ENCODE measurements at places on chromosomes 7 and 10.

DNA sequence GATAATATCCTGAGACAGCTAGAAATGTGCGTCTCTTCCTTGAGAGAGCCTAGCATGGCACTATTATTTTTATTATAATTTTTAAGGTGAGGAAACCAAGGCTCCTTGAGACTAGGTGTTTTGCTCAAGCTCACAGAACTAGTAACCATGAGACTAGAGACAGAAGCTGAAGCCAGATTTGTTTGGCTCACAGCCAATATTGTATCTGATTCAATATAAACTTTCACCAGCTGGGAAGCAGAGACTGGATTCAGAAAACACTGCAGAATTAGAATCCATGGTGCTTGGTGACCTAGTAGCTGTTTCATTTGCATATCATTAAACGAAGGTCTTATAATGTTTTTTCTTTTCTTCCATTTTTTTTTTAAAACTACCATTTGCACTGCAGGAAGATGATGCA, 64.4 kb downstream of the DNAJB9 start:
- DNase-seq = no peak

GRCh38 chr7:128065872-128066271, 34.6 kb upstream of the LRRC4 start:
- DNase-seq = no peak

DNA sequence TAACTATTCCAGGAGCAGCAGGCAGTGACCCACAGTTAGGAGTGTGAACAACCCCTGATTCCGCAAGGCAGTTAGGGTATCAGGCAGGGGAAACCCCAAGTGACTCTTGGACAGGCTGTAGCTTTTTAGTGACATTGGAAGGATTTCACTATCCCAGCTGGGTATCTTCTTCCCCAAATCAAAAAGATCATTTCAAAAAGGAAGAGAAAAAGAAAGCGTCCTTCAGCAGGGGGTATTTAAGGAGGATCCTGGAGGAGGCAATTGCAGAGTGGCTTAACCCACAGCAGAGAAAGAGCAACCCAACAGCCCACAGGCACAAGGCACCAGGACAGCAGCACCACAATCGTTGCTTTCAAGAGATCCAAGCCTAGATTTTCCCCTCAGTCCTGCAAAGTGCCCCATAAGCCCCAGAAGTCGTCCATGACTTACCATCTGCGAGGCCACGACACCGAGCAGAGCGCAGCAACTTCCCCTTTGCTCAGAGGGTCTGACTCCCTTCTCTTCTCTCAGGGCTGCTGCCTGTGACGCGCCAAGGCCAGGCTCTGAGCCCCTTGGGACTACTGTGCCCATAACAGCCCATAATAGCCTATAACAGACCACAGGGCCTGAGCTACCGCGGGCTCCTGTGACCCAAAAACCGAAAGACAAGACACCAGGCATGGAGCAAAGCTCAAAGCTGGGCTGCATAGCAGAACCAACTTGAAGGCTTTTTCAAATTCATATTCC, 19.8 kb downstream of the PIK3AP1 start:
- no peak for DNase-seq

DNA sequence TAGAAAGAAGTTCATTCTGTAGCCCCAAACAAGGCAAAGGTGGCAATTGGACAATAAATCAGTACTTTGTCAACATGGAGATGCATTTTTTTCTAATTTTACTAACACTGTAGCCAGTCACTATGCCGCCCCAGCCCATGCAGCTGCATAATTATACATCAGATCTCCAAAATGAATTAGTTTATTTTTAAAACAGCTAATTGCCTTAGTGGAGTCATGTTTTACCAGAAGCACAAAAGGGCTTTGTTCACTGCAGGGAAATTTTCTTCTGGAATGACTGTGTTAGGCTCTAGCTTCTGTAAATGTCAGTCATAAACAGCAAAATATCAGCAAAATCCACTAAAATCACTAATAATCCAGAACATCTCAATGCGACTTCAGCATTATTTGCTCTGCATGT, 20.1 kb upstream of the HDAC9 start:
- DNase-seq = no peak

- no peak for DNase-seq
Observed at GRCh38 chr7:6453734-6454133, 6.0 kb upstream of the DAGLB start.

- no peak for DNase-seq
Observed at GRCh38 chr10:82240408-82240807, 365.4 kb downstream of the NRG3 start.

GRCh38 chr10:63683686-63684085, 162.5 kb downstream of the REEP3 start:
- no peak for DNase-seq

DNA sequence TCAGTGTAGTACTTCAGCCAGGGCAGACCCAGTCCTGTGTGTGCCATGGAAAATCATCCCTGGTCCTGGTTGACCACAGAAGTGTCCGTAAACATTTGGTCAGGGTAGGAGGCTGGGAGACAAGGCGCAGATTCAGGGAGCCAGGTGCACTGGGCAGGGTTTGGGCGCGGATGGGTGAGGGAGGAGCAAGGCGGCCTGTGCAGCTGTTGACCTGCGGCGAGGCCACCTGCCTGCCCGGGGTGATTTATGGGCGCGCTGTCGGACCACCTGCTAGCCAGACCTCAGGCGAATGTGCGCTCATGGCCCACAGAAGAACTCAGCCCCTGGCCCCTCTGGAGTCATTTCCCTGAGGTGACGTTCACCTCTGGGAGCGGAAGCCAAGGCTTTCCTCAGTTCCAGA, 6.6 kb downstream of the SFRP5 start:
- no peak for DNase-seq

DNA sequence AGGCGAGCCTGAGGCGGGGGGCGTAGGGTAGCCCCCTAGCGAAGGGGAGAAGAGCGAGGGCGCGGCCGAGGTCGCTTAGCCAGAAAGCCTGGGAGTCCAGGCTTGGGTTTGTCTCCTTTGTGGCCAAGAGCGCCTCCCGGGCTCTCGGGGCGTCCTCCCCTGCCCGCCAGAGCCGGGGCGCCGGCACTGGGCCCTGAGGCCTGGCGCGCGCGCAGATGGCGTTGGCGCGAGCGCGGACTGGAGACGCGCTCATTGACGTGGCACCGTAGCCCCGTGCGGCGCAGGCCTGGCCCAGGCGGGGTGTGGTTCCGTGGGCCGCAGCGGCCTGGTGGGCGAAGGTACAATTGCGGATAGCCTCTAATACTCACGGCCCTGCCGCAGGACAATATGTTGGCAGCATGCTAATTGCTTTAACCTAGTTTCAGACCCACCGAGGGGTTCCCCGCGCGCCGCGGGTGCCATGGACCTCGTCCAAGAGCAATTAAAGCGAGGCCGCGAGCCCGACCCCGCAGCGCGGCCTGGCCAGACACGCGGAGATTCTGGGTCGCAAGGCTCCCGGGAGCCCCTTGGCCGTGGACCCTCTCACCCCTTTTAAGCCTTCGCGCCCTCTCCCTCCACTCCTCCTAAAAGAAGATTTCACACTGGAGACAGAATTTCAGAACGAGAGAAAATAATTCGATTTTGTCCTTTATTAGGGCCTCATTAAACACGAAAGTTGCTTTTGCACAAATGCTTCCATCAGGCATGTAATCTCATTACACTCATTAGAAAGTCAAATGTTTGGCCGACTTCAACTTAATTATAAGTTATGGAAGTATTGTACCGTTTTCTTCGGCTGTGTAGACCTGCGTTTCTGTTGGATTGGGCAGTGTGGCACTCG, 3.1 kb downstream of the PTF1A start:
- DNase-seq = no peak

GRCh38 chr10:44881649-44882048, 29.5 kb upstream of the TMEM72 start:
- DNase-seq = no peak
